ENCODE measurements at places on chromosomes 7 and 10.
A peak's percentile ranks its signal among the peaks of the same experiment; 100 is the strongest.

DNA sequence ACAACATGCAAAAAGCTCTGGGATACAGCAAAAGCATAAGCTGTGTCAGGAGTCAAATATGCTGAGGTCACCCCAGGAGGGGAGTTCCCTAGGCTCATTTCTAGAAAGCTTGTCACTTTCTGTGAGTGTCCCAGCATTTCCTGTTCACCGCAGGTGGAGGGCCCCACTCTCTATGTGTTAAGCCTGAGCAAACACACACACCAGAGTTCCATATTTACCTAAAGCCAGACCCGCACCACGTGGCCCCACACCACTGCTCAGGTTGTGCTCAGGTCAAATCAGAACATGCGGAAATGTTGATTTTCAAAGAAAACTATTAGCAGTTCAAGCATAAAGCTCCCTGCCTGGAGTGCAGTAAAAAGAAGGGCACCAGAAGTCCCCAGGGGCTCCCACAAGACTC is 259.6 kb upstream of the PPP2R2D start:
- no peak for DNase-seq

DNA sequence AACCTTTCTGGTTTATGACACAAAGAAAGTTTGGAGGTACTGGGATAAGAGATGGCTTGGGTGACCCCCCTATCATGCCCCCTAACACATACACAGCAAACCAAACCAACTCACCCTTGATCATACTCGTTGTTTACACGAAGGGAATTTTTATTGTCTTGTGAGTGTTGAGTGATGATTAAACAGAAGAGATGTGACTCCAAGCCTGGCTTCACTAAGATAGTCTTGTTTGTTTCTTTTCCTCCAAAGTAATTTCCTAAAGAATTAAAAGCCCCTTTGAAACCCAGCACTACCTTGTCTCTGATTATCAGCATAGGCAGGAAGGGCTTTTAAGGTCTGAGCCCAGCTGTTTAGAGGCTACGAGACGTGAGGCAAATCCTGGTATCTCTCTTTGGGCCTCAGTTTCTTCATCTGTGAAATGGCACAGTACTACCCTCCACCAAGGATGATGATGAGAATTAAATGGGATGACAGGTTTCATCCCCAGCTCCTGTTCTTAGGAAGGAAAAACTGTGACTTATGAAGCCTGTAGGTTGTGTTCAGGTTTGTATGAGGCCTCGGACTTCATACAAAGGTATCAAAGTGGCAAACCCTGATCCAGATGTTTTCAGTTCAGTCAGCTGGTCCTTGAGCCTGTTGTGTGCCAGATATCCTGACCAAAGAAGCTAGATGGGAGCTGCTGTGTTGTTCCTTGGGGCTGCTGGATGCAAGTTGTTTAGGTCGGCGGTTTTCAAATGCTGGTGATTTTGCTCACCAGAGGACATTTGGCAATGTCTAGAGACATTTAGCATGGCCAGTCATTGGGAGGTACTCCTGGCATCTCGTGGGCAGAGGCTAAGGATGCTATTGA is 51.8 kb downstream of the TCF7L2 start:
- no peak for DNase-seq

- no peak for DNase-seq
Observed at GRCh38 chr7:157846271-157846670, 509.5 kb downstream of the DNAJB6 start.

DNA sequence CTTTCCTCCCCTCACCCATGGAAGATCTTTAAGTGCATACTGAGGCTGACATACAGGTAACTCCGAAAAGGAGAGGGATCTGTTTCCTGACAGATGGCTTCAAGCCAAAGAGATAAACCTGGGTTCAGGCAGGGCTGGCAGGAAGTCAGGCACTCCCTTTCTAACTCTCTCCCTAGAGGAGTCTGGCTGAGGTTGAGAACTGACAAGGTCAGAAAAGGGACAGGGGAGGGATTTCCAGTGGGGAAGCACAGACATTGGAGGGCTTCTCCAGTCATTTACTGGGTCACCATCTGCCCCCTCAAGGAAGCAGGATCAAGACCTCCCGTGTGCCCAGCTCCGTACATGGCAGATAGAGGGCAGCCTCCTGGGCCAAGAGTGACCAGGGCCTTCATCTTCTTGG is 31.6 kb downstream of the TLX1 start:
- no peak for DNase-seq

GRCh38 chr10:75978213-75978612 is 546.8 kb downstream of the LRMDA start:
- DNase-seq: no peak

GRCh38 chr10:101782811-101783735 is at the start of gene NPM3:
Gene NPM3 (minus strand): TSS chr10:101783446. CDS start chr10:101783390, 56 bp downstream.
- peak; percentile 49 for DNase-seq

DNA sequence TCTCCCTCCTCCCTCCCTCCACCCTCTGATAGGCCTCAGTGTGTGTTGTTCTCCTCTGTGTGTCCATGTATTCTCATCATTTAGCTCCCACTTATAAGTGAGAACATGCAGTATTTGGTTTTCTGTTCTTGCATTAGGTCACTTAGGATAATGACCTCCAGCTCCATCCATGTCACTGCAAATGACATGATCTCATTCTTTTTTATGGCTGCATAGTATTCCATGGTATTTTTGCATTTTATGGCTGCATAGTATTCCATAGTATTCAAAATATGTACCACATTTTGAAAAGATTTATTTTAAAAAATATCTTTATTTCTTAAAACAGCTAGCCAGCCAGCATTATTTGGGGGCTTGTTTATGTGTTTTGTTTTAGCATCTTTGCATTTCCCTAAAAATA is 275.6 kb downstream of the SFMBT2 start:
- DNase-seq: no peak

DNA sequence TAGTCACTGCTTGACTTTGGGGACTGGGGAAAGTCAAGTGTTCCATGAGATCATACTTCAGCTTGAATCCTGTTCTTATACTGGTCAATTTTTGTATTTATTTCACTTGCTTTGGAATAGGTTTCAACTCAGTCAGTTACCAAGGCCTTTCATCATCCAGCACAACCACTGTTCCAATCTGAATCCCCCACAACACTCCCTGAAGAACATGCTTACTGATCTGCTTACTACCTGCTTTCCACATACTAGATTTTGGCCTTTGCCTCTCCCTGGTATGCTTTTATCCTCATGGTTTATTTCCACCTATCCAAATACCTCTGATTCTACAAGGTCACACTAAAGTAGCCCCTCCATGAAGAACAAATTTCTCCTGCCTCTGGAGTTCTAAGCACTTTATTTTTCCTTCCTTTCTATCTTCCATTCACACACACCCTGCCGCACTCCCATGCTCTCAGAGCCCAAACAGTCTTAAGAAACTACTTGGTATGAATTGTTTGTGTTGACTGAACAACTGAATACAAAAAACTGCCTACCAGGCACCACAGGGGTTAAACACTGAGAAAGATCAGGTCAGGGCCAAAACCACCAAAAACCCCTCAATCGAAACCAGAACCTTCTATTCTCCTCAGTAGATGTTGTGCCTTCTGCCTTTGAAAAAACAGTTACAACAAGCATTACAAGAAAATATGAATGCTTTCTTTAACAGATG is 178.1 kb downstream of the AVL9 start:
- no peak for DNase-seq

DNA sequence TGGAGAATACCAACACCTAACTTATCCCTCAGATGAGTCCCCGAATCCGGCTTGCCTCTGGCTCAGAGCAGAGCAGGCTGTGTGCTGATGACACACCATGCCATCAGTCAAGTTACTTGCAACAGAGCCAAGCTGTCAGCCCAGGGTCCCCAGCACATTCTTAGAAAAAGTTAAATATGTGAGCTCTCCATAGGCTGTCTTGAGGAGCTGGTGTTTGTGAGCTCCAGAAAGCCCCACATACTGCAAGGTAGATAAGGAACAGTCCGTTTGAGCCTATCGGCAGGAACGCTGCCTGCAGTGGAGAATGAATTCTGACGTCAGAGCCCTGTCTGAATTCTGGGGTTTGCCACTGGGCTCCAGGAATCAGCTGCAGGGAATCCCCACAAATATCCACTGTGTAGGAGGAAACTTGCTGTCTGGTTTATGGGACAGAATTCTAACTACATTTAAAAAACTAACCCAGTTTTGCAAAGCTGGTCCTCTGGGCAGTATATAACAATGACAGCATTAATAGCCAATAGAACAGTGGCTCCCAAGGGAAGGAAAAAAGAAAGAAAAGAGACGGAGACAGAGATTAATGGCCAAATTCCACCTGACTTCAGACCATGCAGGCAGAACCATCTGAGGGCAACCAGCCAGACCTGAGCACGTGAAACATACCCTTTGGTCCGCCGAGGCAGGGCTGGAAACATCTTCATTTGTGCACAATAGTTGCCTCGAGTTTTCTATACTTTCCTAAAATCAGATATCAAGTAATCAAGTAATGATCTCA is 3.6 kb downstream of the SFXN4 start:
- DNase-seq: no peak

GRCh38 chr10:60707841-60708240 is 70.4 kb upstream of the CDK1 start:
- DNase-seq: no peak

GRCh38 chr7:99012722-99013121 is 131.2 kb downstream of the SMURF1 start:
- no peak for DNase-seq

- no peak for DNase-seq
Observed at GRCh38 chr10:101716891-101717659, 22.1 kb upstream of the FBXW4 start.

- no peak for DNase-seq
Observed at GRCh38 chr7:31663072-31663471, 23.9 kb upstream of the PPP1R17 start.

- no peak for DNase-seq
Observed at GRCh38 chr7:43768887-43769272, 10.4 kb downstream of the BLVRA start.

DNA sequence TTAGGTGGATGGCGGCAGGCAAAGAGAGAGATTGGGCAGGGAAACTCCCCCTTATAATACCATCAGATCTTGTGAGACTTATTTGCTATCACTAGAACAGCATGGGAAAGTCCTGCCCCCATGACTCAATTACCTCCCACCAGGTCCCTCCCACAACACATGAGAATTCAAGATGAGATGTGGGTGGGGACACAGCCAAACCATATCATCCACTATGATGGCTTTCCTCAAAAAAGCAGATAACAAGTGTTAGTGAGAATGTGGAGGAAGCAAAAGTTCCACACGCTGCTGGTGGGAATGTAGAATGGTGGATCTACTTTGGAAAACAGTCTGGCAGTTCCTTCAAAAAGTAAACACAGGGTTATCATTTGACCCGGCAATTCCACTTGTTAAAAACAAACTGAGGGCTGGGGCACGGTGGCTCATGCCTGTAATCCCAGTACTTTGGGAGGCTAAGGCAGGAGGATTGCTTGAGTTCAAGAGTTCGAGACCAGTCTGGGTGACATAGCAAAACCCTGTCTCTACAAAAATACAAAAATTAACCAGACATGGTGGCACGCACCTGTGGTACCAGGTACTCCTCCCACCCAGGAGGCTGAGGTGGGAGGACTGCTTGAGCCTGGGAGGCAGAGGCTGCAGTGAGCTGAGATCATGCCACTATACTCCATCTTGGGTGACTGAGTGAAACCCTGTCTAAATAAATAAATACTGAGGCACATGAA is 161.4 kb upstream of the EEPD1 start:
- no peak for DNase-seq

- DNase-seq: no peak
Observed at GRCh38 chr7:150524018-150524417, 9.3 kb downstream of the GIMAP7 start.

DNA sequence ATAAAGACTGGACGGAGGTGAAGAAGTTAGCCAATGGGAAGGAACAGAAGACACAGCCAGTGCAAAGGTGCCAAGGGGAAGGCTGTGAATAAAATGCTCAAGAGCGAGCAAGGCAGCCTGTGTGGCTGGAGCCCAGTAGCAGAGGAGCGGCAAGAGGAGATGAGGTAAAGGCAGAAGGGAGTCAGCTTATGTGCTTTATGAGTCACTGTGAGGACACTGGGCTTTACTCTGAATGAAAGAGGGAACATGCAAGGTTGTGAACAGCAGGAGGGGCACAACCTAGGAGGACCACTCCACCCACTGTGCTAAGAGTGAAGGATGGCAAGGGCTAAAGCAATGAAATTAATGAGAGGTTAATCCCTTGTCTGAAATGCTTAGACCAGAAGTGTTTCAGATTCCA is 129.0 kb upstream of the ODAD2 start:
- no peak for DNase-seq

DNA sequence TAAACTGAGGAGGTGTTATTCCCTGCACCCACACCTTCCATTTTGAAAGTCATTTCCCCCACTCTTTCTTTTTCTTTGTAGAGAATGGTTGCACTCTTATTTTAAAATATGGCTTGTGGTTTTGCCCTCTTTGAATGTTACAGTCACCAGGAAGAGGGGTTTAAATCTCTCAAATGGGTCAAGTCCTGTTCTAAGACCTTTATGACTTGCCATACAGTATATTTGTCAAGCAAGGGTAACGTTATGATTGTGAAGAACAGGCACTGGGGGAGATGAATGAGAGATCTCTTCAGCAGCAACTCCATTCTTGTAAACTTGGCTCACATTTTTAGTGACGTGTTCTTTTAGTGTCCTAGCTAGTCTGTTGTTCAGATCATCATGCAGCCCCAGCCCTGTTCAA is 634.7 kb downstream of the KCNMA1 start:
- no peak for DNase-seq
